ENCODE measurements at places on chromosomes 2 and 18.

DNA sequence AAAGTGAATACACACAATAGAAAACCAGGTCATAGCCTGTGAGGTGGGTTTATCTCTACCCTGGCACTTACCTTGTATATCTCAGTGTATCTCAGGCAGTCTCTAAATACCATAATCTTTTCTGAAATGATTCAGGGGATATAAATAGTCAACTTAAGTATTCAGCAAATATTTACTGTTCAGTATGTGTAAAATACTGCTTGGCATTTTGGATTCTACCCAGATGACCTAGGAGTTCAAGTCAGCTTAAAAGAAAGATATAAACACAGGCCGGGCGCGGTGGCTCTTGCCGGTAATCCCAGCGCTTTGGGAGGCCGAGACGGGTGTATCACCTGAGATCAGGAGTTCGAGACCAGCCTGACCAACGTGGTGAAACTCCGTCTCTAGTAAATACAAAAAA is 23.8 kb downstream of the GRHL1 start:
- peak; percentile 45 for DNase-seq

DNA sequence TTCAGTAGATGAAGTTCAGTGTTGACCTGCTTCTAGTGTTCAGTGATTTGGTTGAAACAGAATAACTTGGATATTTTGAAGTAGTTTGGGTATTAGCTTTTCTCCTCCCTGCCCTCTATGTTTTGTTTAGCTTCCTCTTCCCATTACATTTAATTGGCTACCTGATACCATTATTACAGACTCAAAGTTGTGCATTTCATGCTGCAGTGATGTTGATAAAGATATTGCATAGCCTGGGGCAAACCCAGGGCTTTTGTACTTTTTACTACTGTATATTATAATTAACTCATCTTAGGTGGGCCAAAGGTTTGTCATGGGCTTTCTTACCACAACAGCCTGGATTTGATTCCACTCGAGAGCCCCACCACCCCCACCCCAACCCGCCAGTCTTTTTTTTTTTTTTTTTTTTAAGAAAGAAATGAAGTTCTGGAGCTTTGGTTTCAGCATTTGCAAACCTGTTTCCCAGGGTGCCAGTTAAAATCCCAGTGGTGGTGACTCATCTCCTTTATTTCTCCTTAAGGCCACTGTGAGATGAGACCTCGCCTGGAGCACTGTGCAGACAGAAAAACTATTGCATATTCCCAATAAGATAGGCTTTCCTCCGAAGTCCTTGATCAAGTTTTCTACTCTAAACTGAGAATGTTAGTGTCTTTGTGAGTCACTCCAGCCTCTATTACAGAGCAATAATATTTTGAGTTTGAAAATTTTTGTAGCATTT is 393.7 kb upstream of the FANCL start:
- DNase-seq: no peak

- no peak for DNase-seq
These were observed 18.2 kb downstream of the SLC4A1AP start for GRCh38 chr2:27681841-27682240.

GRCh38 chr2:128607911-128608506 is 289.3 kb upstream of the HS6ST1 start:
- no peak for DNase-seq

GRCh38 chr2:105325389-105325963 is 4.1 kb downstream of the TGFBRAP1 start:
- no peak for DNase-seq

GRCh38 chr2:8368463-8368862 is 313.4 kb upstream of the ID2 start:
- no peak for DNase-seq

GRCh38 chr2:220856486-220856885 is 715.6 kb downstream of the EPHA4 start:
- no peak for DNase-seq

GRCh38 chr2:38438883-38439612 is 62.0 kb upstream of the ATL2 start:
- DNase-seq: no peak

GRCh38 chr2:55732854-55733253 is 39.2 kb upstream of the PNPT1 start:
- no peak for DNase-seq

GRCh38 chr2:235098269-235098668 is 146.5 kb downstream of the SH3BP4 start:
- peak; percentile 42 for DNase-seq

DNA sequence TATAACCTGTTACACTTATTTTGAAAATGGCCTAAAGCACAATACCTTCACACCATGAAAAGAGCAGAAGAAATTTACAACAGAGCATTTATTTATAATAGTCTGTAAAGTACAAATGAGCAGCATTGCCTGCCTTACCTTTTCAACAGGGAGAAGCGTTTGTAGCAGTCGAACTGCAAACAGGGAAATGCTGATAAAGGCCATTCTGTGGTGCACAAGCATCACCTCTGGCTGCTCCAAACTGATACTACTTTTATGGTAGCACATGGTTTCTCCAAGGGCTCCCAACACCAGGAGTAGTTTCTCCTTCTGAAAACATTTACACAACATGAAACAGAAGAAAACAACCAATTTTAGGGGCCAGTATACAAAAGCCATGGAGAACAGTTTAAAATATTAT is 28.9 kb downstream of the RTTN start:
- no peak for DNase-seq

GRCh38 chr2:28338046-28338817 is 54.4 kb upstream of the FOSL2 start:
- DNase-seq: no peak

DNA sequence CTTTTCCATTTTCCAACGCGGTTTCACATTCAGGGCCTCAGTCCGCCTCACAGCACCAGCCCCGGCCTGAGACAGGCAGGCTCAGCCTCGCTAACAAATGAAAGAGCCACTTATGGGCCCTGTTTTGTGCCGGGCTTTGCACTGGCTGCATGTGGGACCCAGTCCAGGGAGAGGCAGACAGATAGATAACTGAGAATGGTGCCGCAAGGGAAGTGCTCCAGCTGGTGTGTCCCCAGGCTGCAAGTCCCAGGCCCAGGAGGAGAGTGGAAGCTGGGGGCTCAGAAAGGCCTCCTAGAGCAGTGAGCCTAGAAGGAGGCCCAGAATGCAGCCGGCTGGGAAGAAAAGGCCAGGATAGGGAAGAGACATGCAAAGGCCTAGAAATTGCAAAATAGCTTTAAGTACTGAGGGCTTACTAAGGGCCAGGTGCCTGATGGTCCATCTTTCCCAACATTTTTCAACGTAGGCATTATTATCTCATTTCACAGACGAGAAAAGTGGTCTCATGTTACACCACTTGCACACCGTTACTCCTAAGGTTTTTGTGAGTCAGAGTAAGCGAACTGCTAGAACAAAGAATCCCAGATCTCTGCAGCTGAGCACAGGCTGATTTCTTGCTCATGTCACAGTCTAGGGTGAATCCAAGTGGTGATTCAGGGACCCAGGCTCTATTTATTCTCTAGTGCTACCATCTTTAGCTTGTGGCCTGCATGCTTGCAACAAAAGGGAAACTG is 26.0 kb downstream of the ADRA2B start:
- no peak for DNase-seq

- DNase-seq: no peak
These were observed 55.7 kb upstream of the CYP1B1 start for GRCh38 chr2:38131676-38132075.

- no peak for DNase-seq
These were observed 59.3 kb downstream of the CD8B2 start for GRCh38 chr2:106546391-106546990.

DNA sequence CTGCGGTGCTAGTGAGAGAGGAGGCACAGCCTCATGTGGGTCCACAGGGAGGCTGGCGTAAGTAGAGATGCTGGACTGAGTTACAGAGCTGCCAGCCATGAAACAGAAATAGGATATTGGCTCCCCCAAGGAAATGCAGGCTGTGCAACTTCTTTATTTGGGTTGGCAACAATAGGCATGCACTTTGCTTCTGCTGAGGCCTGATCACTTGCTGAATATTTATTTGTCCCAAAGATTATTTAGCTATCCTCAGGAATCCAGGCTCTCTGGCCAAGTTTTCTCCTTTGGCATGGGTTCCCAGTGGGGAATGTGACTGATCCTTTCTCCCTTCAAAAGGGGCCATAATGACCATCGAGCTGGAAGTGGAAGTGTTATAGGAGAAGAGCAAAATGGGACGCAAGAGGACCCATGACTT is 60.0 kb downstream of the MAPK4 start:
- no peak for DNase-seq

- no peak for DNase-seq
These were observed 64.4 kb upstream of the REV1 start for GRCh38 chr2:99554238-99554637.

- DNase-seq: no peak
These were observed 19.0 kb upstream of the TMEM214 start for GRCh38 chr2:27013738-27014137.

- DNase-seq: no peak
These were observed 85.4 kb downstream of the DPP4 start for GRCh38 chr2:161988589-161988988.

DNA sequence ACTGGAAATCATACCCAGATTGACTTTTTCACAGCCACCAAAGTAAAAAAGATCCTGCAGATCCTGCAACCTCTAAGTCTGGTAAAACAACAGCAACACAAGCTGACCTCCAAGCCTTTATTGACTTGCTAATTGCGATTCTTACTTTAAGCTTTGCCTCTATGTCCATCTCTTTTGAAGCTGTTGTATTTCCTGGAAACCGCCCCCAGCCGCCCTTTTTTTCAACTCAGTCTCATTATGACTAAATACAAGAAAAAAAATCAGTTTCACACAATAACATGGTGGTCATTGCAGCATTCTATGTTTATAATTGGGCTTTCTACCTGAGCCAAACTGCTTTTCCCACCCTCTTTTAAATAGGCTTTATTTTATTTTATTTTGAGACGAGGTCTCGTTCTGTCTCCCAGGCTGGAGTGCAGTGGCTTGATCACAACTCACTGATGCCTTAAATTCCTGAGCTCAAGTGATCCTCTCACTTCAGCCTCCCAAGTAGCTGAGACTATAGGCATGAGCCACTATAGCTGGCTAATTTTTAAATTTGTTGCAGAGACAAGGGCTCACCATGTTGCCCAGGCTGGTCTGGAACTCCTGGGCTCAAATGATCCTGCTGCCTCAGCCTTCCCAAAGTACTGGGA is 76.2 kb downstream of the MOGAT1 start:
- no peak for DNase-seq

DNA sequence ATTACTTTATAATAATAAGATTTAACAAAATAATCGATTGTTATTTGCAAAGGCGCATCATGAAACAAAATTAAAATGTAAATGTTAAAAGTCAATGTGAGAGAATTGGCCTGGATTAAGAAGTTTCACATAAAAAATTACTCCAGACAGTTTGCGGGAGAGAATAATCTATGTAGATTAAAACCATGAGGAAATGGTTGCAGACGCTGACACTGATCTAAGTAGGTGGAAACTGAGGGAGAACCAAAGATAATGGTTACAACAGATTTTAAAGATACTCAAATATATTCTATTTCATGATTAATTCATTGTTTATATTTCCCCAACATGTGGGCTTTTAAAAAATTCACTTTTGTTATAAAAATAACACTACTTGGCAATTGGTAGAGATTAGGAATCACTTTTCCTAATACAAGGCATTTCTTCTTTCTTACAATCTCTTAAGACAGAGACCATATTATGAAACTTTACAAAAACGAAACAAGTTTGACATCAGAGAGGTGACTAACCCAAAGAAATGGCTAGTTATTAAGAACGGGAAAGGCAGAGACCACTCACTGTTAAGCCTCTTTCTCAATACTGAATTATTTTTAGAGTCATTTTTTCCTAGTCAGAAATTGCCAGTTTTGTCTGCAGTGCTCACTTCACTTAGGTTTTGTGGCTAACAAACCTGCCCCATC is 1.6 kb downstream of the KANSL1L start:
- DNase-seq: no peak

DNA sequence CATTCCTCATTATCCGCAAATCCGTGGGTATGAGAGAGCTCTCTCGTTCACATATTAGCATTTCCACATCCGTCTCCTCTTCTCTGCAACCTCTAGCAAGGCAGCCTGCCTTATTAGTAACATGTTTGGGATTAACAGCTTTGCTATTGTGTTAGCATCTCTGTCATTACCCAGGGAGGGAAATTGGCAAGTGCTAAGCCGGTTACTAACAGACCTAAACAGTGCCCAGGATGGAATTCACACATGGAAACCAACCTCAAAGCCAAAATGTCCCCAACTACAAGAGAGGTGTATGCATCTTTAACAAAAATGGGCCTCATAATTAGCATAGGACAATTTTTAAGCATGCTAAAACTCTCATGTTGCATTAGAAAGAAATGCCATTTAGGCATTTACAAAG is 309.0 kb upstream of the MEIS1 start:
- DNase-seq: no peak

GRCh38 chr2:179429597-179429996 is 165.0 kb upstream of the SESTD1 start:
- no peak for DNase-seq

GRCh38 chr2:176364273-176364977 is 95.2 kb downstream of the MTX2 start:
- DNase-seq: no peak

DNA sequence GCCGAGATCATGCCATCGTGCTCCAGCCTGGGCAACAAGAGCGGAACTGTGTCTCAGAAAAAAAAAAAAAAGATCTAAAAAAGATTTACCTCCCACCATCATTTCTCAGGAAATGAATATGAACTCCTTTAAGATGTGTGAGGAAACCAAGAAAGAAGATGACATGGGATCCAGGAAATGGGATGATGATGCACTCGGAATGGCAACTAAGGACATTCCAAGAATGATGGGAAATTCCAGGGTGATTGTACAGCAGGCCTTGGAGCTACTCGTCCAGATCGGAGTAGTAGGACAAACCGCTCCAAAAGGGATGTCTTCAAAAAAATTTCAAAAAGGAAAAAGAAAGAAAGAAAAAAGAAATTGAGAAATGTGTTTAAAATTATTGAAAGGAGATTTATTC is 84.9 kb upstream of the PMAIP1 start:
- DNase-seq: no peak

DNA sequence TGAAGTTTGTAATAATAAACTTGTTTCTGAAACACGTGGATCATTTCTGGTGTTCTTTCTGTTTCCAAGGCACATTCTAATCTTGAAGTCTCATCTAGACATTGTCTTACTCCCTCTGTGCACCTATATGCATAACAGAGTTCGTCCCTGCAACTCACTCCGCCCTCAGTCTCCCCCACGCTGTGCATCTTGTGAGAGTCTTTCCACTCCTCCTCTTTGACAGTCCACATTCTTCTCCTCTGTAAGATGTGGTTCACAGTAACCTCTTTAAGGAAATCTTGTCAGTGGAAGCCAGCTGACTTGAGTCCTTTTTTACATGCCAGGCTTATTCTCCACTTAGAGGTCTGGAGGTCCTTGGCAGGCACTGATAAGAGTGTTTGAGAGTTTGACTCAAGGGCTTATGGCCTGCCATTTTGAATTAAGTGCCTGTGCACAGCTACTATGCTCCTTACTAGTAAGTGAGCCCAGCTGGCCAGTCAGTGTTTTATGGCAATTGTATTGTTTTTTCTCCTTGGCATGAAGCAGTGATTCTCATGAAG is 108.9 kb upstream of the IL1R2 start:
- no peak for DNase-seq
